T47D (cell line): ENCODE measurements at places on chromosomes 12 and 14.

GRCh38 chr12:117533687-117534086, 172.3 kb upstream of the NOS1 start:
- DNase-seq = peak; percentile 43

GRCh38 chr12:63961048-63961447, 116.5 kb downstream of the SRGAP1 start:
- no peak for DNase-seq

DNA sequence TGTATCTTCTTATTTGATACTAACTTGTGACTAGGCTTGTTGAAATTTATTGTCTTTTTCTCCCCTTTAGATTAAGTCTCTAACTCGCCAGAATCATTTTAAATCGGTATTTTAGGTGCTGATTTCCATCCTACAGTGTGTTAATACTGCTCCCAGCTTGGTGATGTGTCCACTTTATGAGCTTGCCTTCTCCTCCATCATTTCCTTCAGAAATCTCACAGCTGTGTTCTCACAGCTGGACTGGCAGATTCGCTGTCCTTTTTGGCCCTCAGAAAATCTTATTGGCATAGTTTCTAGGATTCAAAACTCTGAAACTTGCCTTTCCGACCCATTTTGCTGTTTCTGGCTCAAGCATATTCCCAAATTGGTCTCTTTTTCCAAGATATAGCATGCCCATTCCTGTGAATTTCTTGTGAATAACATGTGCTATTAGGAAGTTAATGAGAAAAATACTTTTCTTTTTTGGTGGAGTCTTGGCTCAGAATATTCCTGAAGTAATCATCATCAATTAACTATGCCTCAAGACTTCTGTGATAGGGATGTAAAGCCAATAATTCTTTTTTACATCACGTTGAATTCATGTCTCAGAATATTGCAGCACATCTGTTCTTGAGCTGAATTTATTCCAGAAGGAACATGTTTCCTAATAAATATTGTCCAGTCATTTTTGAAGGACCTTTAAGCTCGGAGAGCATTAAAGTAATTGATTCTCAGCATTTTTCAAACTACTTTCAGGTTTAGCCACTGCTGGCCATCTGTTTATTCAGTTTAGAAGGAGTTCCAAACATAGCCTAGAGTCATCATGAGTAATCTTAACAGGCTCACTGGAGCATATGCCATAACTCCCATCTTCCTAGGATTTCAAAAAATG, 50.0 kb upstream of the USP44 start:
- no peak for DNase-seq

GRCh38 chr14:84792722-84793410, 737.1 kb upstream of the FLRT2 start:
- DNase-seq = no peak

DNA sequence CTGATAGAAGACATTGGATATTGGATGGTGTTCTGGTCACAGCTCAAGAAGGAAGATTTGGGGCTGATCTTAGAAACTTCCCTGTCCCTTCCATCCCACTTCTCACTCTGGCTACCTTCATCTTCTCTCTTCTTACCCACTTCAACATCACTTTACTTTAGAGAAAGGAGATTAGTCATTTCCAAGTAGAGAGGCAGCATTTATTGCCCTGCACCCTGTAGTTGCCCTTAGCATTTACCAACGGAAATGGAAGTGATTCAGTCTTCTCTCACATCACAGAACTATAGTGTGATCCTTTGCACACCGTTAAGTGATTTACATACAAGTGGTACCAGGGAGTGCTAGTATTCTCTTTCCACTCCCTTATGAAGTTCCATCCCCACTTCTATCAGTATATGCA, 52.4 kb downstream of the PHLDA1 start:
- DNase-seq = no peak

- DNase-seq = no peak
These were observed at the start of gene RASSF9 for GRCh38 chr12:85836197-85837090. RASSF9 (minus strand) TSS chr12:85836409; CDS start chr12:85836201, 208 bp downstream.

DNA sequence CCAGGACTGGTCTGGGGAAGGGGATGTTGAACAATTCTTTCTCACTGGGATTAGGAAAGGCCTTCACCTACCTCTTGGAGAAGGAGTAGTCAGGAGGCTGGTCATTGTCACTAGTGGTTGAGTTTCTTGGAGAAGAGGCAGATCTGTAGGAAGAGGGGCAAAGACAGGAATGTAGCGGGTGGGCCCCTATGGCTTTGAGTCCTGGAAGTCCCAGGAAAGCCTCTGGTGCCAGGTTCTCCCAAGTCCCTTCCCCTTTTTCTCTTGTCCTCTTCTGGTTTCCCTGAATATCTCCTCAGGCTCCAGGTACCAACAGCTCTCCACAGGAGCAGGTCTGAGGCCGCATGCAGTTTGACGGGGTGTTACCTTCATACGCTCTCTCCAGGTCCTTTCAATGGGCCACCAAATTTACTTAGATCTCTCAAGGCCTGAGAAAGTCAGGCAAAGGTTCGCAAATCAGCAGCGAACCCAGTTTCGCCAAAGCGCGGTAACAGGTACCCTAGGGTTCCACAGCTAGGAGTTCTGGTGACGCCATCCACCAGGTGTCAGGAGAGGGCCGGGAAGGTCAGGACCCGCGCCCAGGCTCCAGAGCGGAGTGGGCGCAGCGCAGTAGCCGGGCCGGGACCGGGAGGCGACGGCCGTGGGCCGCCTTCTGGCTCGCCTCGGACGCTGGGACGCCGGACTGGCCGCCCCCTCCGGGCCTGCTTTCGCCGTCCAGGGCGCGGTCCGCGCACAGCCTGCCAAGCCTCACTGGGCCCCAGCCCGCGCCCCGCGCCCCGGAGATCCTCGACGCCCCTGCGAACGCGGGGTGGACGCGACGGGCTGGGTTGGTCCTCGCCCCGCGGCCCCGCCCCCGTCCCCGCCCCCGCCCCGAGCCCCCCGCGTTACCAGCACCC, 795 bp downstream of the SMAGP start:
- DNase-seq = peak; percentile 84

GRCh38 chr12:83432176-83432719, 745.5 kb downstream of the TMTC2 start:
- no peak for DNase-seq

GRCh38 chr12:53399896-53400295, 19.9 kb downstream of the SP1 start:
- no peak for DNase-seq

GRCh38 chr12:69045430-69045829, 112.5 kb upstream of the CPM start:
- no peak for DNase-seq
